ENCODE measurements at places on chromosomes 11 and 22.

- DNase-seq: no peak
These were observed 166.8 kb upstream of the NCAM1 start for GRCh38 chr11:112794331-112794846.

GRCh38 chr11:126355324-126355925 lies at the start of gene ST3GAL4:
TSS of gene ST3GAL4 (plus strand) at chr11:126355686. CDS start at chr11:126406156, 50,470 bp downstream.
- DNase-seq: peak; percentile 59

DNA sequence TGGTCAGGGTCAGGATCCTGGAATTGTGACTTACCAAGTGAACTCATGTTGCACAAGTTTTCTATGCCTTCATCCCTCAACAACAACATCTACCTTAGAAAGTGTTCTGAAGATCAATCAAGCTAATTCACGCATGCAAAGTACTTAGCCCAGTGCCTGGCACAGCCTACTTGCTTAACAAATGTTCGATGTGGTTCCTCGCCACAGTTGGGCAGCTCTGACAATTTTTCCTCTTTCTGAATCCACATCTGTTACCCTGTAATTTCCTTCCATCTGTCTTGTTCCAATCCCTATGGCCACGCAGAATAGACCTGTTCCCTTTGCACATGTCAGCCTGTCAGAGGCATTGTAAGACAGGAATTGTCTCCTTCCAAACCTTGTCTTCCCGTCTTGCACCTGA lies 1415.2 kb downstream of the TBC1D22A start:
- DNase-seq: no peak

DNA sequence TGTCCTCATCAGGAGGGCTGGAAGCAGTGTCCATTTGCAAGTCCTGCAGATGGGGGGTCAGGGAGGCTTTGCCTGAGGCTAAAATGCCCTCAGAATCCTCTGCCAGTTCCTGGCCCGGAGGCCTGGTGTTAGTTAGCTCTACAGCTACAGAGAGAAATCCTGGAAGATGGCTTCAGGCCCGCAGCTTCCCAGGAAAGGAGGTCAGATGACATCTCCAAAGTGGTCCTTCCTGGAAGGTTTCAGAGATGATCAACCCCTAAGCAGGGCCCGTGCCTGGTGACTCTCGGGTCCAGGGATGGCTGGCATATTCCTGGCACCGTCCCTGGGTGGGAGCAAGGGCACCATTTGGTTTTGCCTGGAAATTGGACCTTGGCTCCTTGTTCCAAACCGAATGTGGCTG lies 959.1 kb downstream of the BRD1 start:
- DNase-seq: no peak

DNA sequence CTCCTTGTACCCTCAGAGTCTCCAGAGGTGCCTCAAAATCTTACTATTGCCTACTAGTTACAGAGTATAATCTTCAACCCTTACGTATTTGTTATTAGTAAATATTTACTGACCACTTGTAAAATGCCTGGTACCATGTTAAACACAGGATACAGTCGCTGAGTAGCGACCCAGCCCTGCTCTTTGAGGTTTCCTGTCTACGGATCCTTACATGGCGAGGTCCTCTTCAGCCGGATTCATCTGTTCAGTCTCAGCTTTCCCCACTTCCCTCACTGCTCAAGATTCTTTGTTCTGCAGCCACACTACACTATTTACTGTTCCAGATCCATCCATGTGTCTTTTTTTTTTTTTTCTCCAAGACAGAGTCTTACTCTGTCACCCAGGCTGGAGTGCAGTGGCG lies 13.2 kb upstream of the TTC36 start:
- no peak for DNase-seq

- no peak for DNase-seq
These were observed 98.2 kb upstream of the NNMT start for GRCh38 chr11:114197799-114198500.

- DNase-seq: no peak
These were observed 81.9 kb downstream of the MN1 start for GRCh38 chr22:27719535-27720227.

GRCh38 chr11:44960200-44960845 lies 9.6 kb upstream of the TP53I11 start:
- no peak for DNase-seq

- DNase-seq: no peak
These were observed 32.3 kb downstream of the ADAMTS15 start for GRCh38 chr11:130480711-130481140.

GRCh38 chr11:110081462-110082376 lies 11.5 kb upstream of the ZC3H12C start:
- DNase-seq: no peak

DNA sequence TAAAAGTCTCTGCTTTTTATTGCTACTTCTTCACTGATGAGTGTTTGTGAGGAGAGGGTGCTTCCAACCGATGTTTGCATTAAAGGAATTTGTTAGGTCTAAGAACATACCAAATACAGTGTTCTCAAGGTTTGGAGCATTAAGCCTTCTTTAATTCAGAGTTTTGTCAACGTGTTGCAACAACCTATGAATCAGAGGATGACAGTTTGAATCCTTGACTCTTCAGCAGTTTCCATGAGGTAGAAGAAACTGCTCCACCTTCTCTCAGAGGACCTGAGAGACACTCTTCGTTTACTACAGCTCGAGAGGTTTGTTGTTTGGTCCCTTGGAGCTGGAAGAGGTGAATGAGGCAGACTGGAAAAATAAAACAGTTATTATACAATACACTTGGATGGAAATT lies 55.7 kb downstream of the NCAM1 start:
- DNase-seq: no peak

GRCh38 chr22:32620992-32621391 lies 146.4 kb downstream of the FBXO7 start:
- no peak for DNase-seq

- DNase-seq: no peak
These were observed 32.6 kb downstream of the YPEL1 start for GRCh38 chr22:21702700-21703683.

DNA sequence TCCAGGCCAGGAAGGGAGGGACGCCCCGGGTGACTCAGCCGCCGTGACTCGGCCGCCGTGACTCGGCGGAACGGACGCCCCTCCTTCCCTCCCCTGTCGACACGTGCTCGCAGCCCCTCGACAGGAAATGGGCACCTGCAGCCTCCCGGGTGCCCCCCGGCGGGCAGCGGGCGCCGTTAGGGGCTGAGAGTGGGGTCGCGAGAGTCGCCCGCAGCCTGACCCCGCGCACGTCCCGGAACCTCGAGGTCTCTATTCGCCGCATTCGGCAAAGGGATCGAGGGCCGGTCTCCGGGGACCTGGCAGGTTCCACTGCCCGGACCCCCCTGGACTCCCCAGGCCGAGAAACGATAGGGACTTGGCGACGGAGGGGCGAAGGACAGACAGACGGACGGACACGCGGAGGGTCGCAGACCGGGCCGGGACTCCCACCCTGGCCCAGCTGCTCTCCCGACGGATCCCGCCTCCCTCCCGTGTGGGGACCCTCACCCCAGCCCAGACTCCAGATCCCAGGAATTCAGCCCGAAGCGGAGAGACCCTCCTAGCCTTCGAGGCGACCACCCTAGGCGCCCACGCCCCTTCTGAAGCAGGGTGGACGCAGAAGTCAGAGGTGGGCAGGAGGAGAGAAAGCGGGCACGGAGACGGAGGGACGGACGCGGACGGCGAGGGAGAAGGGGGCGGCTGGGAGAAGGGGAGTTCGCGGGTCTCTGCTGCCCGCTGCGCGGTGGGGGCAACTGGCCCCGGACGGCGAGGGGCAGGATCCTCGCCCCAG lies 648 bp downstream of the FOSL1 start:
- peak; percentile 63 for DNase-seq

DNA sequence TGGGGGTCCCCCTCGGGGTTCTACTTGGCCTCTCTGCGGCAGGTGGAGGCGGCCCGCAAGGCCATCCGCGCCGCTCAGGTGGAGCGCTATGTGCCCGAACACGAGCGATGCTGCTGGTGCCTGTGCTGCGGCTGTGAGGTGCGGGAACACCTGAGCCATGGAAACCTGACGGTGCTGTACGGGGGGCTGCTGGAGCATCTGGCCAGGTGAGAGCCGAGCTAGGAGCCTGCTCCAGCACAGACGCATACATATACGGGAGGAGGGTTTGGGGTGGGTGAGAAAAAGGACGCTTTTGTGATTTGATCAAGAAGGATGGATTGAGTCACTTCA lies 415 bp downstream of the CENATAC start:
- DNase-seq: no peak

DNA sequence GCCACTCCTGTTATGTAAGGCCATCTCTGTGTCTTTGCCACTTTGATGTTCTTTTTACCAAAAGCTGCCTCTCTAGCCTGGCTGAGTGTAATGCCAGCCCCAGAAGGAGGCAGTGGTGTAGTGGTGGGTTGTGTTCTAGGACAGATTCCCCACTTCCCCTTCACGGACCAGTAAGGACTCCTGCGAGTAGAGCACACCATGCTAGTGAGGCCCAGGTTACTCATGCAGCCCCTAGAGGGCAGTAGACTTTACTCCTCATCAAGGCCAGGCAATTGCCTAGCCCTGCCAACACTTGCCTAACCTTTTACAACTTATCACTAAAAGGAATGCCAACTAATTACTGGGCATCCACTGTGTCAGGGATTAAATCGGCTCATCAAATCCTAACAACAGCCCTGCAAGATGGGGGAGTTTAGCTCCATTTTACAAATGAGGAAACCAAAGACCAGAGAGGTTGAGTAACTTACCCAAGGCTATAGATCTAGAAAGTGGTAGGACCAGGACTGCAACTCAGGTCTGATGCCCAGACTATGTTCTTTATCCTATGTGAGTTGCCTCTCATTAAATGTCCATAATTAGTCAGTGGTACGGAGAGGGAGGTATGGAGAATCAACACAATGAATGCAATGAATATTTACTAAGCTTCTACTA lies 75.3 kb downstream of the APIP start:
- peak; percentile 7 for DNase-seq

Data from stimulated activated naive CD8-positive, alpha-beta T cell treated with anti-CD3 and anti-CD28 coated beads, Interleukin-15, amount 100 ng/mL, for 72 hours (primary cell).